ENCODE measurements at places on chromosomes 5 and 9.

GRCh38 chr9:136561779-136562178, 15.9 kb upstream of the NOTCH1 start:
- DNase-seq: no peak

- no peak for DNase-seq
Measured at GRCh38 chr5:164266571-164266970, 761.2 kb downstream of the MAT2B start.

DNA sequence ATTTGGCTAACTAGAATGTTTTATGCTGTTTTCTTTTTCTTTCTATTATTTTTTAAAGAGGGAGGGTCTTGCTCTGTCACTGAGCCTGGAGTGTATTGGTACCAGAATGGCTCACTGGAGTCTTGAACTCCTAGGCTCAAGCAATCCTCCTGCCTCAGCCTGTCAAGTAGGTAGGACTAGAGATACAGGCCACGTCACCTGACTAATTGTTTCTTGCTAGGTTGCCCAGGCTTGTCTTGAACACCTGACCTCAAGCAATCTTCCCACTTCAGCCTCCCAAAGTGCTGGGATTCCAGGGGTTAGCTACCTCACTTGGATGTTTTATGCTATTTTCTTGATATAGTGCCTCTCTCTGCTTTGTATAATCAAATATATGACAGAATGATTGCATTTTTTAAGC, 166.2 kb downstream of the AOPEP start:
- DNase-seq: no peak

DNA sequence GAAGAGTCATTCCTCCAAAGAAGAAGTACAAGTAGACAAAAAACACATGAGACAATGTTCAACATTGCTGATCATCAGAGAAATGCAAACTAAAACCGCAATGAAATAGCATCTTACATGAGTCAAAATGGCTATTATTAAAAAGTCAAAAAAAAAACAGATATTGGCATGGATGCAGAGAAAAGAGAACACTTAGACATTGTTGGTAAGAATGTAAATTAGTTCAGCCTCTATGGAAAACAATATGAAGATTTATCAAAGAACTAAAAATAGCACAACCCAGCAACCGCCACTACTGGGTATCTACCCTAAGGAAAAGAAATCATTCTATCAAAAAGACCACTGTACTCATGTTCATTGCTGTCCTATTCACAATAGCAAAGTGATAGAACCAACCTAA, 157.5 kb downstream of the CHSY3 start:
- no peak for DNase-seq
